Ascending aorta (tissue), 2 donors: ENCODE measurements at places on chromosomes 5 and 9. TPM values are rescaled to one million over a fixed set of nuclear protein-coding genes. Genes with fewer than 3 reads are reported as not detected.

The GCNT4 gene
- 0.43 TPM for total RNA-seq

- DNase-seq: no peak
- H3K4me3 ChIP-seq: no peak overlapping the region
- H3K27ac ChIP-seq: no peak overlapping the region
- H3K4me1 ChIP-seq: no peaks in the 10 kb centered on the region
- no peaks in the 10 kb centered on the region for H3K36me3 ChIP-seq
Observed at GRCh38 chr9:8229226-8229625, 429.6 kb upstream of the DMAC1 start.

DNA sequence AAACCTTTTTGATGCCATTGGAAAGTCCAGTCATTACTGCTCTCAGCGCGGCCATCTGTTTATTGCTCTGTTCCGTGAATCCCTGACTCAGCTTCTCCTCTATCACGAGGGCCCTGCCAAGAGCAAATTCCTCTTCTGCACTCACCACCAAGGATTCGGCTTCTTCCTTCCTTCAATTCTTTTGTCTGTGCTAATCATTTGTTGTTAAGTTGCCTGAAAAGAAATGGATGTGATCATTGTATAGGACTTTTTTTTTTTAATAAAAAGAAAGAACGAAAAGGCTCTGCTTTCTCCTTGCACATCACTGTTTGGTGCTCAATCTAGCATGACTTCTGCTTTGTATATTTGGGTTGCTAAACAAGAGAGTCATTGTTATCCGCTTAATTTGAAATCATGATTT, 128.7 kb upstream of the PIK3R1 start:
- no peak overlapping the region for H3K4me3 ChIP-seq
- peaks cover 3% of the 10 kb centered on the region for H3K4me1 ChIP-seq
- no peak for DNase-seq
- no peaks in the 10 kb centered on the region for H3K27me3 ChIP-seq

GRCh38 chr5:177304392-177305119, 957 bp downstream of the PRELID1 start:
- no peak for DNase-seq
- H3K4me1 ChIP-seq: peaks cover 3% of the 10 kb centered on the region
- no peaks in the 10 kb centered on the region for H3K27me3 ChIP-seq
- H3K4me3 ChIP-seq: peak overlapping the region; percentile 90
- H3K36me3 ChIP-seq: peaks cover 29% of the 10 kb centered on the region

- H3K4me3 ChIP-seq: no peak overlapping the region
- H3K27me3 ChIP-seq: no peaks in the 10 kb centered on the region
- H3K36me3 ChIP-seq: no peaks in the 10 kb centered on the region
- no peaks in the 10 kb centered on the region for H3K4me1 ChIP-seq
Observed at GRCh38 chr5:759111-759751, 25.3 kb downstream of the ZDHHC11B start.

The AMBP gene
- total RNA-seq: 6.6 TPM

The IFNA21 gene
- not detected for total RNA-seq

DNA sequence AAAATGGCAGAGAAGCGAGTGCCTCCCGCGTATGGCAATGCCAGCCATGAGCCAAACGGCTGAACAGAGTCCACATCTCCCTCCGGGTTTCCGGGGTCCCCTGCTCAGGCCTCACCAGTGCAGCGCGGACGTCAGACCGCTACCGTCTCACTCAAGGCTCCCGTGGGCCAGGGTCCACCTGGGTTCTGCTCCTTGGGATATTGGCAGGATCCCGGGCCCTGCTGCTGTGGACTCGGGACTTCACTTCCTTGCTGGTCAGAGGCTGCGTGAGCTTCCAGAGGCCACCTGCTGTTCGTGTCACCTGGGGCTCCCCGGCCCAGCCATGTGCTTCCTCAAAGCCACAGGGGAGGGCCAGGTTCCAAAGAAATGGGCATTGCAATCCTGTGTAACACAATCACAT, 38.4 kb upstream of the CLPTM1L start:
- no peaks in the 10 kb centered on the region for H3K27me3 ChIP-seq
- no peak overlapping the region for H3K4me3 ChIP-seq
- H3K27ac ChIP-seq: no peak overlapping the region
- H3K4me1 ChIP-seq: peaks cover 2% of the 10 kb centered on the region
- no peak for DNase-seq

The FOXI1 gene
- not detected for total RNA-seq

GRCh38 chr9:104866191-104866590, 61.8 kb downstream of the ABCA1 start:
- H3K27me3 ChIP-seq: no peaks in the 10 kb centered on the region
- no peak overlapping the region for H3K4me3 ChIP-seq
- DNase-seq: no peak
- no peaks in the 10 kb centered on the region for H3K4me1 ChIP-seq

GRCh38 chr9:92324889-92325268, 271 bp downstream of the NOL8 start:
- no peak for DNase-seq
- no peaks in the 10 kb centered on the region for H3K27me3 ChIP-seq
- H3K27ac ChIP-seq: peak overlapping the region; percentile 93
- peaks cover 16% of the 10 kb centered on the region for H3K4me1 ChIP-seq

The SLIT3 gene
- total RNA-seq: 128 TPM

The FOXD4L5 gene
- not detected for total RNA-seq
